ENCODE measurements at places on chromosomes 1 and 21.
A peak's percentile ranks its signal among the peaks of the same experiment; 100 is the strongest.

DNA sequence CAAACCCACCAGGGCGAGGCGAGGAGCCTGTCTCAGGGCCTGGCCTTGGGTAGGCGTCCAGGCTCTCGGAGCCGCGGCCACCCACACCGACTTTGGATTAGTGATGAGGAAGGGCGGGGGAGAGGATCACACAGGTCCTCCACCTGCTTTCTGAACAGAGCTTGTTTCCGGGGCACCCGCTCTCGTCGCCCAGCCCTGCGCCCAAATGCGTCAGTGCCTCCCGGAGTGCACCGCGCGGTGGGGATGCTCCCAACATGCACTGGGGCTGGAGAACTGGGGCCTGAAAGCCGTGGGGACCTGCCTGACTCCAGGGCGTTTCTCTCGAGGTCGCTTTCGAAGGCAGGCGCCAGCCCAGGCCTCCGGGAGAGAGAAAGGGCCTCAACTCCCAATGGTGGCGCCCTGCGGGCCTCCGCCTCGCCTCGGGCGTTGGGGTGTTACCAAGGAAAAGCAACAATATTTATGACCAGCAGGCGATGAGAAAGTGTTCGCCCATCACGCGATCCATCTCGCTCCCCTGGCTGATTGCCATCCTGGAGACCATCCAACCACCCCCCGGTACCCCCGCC lies 8.9 kb upstream of the LHX8 start:
- DNase-seq, result no peak

GRCh38 chr1:208203848-208204609 lies 40.2 kb downstream of the PLXNA2 start:
- no peak for DNase-seq

- DNase-seq, result no peak
Observed at GRCh38 chr21:33202464-33203363, 27.0 kb upstream of the IFNAR2 start.

DNA sequence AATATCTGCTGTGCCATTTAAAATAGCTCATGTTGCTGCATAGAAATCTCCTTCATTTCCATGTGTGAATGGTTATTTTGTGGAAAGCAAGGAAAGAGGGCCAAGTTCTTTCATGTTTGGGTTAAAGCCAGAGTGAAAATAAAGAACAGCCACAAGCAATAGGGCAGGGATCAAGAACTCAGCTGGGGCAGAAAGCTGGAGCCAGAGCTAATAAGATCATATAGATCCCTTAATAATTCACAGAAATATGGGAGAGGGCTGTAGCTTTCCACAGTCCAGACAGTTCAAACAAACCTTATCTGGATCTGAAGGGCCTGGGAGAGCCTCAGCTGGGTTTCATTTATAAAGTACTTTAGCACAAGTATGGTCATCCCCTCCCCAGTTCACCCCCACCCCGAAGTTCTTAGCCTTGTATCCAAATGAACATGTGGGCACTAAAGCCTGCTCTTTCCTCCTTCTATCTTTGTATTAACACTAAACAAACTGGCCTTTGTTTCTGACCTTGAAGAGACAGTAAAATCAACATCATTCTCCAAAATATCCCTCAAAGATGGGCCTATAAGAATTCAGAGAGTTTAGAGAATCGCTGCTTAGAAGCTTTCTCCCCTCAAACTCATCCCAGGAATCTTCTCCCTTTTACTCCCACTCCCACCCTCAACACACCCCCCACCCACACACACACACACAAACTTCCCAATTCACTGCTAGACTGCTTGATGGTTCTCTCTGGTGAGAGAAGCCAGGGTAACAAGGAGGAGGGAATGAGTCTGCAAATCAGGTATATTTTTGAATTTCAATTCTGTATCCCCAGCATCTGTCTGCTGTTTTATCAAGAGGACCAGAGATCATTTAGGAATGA lies 41.7 kb downstream of the UTP25 start:
- DNase-seq, result no peak

- no peak for DNase-seq
Observed at GRCh38 chr1:212712451-212713303, 13.0 kb upstream of the BATF3 start.

GRCh38 chr1:159895836-159896545 lies 4.0 kb downstream of the CFAP45 start:
- no peak for DNase-seq

DNA sequence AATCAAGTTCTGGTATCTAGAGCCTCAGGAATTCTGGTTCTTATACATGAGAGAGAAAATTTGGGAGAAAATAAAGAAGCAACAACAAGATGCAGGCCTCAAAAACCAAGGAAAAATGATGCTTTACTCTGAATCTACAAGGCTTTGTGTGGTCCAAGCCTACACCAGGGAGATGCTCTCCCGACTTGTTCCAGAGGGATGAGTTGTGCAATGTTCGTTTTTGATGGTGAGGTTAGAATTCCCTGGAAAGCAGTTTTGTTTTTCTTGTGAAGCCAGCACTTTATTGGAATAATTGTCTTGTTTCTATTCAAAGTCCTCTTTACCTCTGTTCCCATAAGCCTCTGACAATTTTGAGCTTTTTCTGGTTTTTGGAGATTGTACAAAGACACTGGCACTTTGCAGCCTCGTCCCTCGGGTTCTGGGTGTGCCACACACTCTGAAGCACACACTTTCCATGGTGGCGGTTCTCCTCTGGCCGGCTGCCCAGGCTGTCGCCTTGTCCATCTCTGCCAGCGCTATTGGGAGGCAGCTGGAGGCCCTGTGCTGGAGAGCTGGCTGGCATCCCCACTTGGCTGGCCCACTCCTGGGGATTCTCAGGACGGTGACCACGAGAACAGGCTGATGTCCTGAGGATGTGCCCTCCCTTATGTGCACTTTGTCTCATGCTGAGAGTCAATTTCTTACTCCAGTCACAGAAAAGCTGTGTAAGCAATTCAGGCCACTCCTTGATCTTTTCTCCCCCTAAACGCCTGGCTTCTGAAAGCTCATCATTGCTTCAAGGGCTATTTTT lies 70.2 kb downstream of the EDEM3 start:
- no peak for DNase-seq

- DNase-seq, result no peak
Observed at GRCh38 chr1:241717975-241718374, 65.9 kb downstream of the WDR64 start.

DNA sequence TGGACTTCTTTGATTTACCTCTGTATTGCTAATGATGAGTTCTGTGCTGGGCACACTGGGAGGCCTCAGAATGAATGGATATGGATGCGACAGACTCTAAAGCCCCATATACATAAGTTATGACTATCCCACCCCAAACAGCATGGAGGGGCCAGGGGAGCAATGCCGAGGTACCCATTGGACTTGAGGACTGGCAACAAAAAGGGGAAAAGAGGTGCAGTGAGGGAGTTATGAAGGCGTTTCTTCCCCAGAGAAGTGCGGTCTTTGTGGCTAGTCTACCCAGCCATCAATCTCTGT lies 15.2 kb upstream of the CDCA8 start:
- DNase-seq, result no peak

GRCh38 chr1:244375051-244375450 lies 76.7 kb downstream of the ADSS2 start:
- DNase-seq, result no peak

DNA sequence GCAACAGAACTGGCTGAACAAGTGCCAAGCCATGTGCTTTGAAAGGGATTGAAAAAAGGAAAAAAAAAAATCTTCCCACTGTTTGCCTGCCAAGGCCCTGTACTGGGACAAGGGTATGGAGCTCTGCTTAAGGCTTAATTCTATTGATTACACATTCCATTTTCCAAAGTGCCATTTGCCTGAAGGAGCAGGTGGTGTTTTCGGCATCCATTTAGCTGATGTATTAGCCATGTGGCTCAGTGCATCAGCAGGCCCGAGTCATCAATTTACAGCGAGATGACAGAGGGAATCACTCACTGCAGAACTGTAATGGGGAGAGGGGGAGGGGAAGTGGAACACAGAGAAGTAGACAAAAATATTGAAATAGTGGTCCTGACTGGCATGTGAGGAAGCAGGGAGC lies 144.2 kb upstream of the BEND5 start:
- DNase-seq, result no peak

GRCh38 chr1:3329640-3330281 lies 124.7 kb upstream of the ARHGEF16 start:
- DNase-seq, result no peak

DNA sequence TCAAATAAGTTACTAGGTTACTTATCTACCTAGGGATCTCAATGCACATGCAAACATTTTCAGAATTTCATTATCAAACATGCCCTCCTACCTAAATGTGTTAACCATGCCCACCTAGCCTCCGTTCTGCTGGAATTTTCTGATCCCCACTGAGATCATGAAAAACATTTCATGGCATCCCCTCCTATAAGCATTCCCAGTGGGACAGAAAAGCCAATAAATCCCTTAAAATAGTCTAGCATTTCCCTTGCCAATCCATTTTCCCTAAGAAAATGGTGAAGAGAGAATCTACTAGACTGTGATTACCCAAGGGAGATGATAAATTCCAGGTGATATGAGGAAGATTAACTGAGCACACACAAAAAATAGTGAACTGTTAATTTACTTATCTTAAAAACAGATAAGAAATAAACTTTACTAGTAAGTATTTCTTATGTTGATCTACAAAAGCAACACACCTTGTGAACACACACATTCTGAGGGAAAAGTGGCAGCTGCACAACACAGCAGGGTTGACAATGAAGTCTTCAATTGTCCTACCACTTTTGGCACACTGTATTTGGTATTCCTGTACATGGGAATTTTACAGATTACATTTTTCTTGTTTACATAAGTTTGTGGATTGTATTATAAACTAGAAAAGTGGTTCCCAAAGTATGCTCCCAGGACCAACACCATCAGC lies 49.6 kb downstream of the ARID4B start:
- DNase-seq, result no peak

GRCh38 chr1:117631359-117632160 lies 25.7 kb downstream of the TENT5C start:
- DNase-seq, result no peak

DNA sequence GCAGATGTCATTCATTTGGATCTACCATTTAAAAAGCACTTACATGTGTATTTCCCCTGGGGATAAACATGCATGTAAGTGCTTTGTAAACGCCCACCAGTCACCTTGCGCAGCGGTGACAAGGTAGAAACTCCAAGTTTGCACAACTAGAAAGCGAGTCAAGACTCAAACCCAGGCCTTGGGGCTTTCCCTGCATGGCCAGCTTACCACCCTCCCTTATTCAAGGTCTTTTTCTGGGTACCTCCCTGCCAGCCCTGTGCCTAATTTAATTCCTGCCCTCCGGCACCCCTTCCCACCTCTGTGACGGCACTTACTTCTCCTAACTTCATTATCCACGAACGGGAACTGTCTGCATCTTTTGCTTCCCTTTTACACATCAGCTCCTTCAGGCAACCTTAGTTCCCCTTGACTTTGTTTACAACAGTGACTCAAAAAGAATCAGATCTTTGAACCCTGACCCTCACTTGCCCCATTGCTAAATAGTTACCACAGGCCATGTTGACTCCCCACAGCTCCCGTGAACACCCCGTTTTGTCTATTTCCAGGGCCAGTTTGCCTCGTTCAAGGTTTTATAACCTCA lies 138.3 kb upstream of the ETS2 start:
- no peak for DNase-seq

GRCh38 chr21:38561613-38562581 lies 63.6 kb upstream of the ERG start:
- no peak for DNase-seq

DNA sequence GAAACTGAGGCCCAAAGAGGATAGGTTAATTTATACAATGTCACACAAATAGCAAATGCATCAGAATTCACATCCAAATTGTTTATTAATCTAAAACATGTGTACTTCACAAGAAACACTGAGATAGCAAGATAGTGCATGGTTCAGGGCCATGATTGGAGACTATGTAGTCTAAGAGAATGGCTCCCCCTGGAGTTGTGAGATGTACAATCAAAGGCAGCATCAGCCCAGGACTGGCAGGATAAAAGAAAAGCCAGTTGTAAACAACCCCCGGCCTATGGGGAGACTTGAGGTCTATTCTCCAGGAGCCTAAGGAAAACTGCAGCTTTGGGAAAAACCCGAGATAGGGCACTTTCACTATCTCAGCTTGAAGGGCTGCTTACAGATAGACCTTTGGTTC lies 511.0 kb downstream of the OMA1 start:
- no peak for DNase-seq

DNA sequence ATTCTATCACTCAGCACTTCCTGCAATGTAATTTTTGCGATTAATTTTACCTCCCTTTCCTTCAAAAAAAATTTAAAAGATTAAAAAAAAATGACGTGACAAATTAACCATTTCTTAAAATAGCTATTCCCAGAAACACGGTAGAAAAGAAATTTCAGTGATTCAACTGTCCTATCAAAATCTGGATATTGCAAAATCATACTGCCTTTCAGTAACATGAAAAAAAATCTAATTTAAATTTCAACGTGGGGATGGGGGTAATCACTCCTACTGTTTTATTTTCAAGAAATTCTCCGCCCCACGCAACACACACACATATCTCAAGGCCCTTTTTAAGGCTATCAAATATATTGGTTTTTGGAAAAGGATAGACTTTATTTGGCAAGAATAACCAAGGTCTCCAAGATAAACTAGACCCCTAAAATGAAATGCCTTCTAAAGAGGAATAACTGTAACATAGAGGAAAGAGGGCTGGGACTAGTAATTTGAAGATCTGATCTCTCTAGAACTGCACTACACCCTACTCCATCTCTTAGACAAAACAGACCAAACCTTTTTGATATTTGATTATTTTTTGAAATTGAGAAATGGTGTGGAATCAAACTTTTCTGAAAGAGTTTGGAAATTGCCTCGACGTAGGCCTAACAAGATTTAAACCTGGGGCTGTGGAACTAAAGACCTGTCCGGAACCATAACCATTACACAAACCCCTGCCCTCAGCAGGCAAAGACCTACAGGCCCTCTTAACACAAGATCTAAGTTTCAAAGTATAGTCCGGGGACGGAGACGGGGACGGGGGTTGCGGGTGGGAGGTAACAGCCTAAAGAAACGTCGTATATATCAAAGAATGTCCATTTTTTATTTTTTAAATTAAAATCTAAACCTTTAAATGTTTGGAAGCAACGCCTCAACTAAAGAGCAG lies 941 bp downstream of the ARNT start:
- DNase-seq, result peak; percentile 39

- no peak for DNase-seq
Observed at GRCh38 chr1:117676615-117677130, 70.8 kb downstream of the TENT5C start.

DNA sequence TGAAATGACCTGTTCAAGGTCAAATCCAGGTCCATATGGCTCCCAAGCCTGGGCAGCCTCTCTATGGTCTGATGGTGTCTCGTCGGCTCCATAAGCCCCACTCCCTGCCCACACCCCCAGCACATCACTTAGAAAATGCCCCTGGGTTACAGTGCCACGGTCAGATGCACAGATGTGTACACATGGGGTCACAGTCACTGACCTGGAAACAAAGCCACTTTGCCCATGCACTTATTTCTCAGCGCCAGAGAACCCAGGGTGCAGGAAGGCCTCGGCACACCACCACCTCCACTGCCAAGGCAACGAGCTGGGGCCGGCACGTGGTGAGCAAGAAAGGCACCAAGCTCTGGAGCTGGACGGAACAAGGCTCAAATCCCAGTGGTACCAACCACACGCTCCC lies 24.7 kb downstream of the IFFO2 start:
- DNase-seq, result no peak

GRCh38 chr1:39441797-39442196 lies 49.6 kb upstream of the BMP8A start:
- DNase-seq, result no peak
